Cortex of kidney (tissue), 1 donor: ENCODE measurements at places on chromosomes 13 and 19.

- DNase-seq = no peak
Measured at GRCh38 chr19:29971002-29971401, 29.0 kb downstream of the URI1 start.

DNA sequence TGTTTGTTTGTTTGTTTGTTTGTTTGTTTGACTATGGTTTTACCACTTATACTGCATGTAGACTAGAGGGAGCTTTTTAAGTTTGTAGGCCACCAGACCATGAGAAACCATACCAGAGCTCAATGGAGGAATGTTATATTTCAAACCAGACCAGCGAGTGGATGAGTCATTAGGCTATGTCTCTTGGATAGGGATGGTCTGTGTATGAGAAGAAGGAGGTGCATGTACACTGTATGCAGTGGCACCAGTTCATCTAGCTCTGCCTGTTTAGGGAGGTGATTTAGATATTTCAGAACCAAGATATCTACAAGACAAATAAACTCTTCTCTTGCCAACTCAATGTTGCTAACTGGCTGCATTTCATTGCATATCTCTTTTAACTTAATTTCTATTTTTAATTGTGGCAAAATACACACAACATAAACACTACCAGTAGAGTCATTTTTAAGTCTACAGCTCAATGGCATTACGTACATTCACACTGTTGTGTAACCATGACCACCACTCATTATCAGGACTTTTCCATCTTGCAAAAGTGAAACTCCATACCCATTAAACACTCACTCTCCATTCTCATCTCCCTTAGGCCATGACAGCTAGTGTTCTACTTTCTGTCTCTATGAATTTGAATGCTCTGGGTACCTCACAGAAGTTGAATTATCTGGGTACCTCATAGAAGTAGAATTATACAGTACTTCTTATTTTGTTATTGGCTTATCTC, 29.2 kb downstream of the SYDE1 start:
- no peak for DNase-seq

DNA sequence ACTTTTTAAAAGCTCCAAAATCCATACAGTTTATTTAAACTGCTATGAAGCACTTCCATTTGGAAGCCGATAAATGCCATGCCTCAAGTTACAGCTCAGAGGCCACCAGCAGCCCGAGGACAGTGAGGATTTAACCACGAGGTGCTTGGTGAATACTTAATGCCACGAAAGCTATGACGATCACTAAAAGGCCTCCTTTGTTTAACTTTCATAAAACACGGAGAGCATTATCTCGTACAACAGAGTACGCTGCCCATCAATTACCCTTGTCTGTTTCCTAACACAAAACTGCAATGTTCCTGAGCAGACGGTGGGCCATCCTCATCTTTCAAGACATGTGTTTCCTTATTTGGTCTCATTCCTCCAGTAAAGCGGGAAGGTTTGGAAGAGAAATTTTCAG, 58.4 kb downstream of the PEPD start:
- no peak for DNase-seq

DNA sequence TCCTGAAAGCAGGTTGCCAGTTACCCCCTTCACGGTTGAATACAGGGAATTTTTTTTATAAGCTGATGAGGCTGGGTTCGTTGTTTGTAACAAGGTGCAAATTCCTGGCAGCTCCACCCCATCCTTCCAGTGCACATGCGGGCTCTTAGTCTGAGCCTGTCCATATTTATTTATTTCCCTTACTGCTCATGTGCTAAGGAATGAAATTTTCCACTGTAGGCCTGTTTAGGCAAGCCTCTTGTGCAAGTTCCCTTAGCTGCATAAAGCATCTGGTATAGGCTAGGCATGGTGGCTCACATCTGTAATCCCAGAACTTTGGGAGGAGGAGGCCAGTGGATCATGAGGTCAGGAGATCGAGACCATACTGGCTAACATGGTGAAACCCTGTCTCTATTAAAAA, 560.9 kb upstream of the PCDH9 start:
- DNase-seq = no peak

- no peak for DNase-seq
Measured at GRCh38 chr13:38086721-38087120, 217.1 kb upstream of the TRPC4 start.

DNA sequence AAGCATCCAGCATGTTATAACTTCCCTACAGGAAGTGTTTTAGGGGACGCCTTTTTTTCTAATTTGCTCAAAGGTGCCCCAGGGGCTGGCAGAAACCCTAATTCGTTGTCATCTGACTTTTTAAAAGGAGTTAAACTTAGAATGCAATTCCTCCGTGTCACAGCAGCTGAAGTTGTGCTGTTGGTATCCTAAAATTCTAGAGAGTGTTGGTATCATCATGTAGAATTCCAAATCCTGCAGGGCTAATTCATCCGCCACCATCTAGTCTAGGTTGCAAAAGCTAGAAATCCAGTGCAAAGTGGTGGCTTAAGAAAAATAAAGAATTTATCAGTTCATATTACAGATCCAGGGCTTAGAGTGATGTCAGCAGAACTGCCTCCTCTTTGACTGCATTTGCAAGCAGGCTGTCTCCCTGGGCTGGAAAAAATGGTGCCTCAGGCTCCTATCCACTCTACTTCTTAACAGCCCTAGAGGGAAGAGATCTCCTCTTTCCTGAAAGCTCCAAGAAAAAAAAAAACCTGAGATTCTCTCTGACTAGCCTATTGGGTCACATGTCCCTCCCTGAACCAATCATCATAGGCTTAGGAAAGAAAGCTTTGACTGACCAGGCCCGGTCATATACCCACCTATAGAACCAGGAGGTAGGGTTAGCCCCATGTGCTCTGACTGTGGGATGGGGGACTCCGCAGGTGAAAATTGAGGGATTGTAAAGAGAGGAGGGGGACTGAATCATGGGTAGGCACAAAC, 73.0 kb downstream of the MAP4K1 start:
- DNase-seq = no peak

DNA sequence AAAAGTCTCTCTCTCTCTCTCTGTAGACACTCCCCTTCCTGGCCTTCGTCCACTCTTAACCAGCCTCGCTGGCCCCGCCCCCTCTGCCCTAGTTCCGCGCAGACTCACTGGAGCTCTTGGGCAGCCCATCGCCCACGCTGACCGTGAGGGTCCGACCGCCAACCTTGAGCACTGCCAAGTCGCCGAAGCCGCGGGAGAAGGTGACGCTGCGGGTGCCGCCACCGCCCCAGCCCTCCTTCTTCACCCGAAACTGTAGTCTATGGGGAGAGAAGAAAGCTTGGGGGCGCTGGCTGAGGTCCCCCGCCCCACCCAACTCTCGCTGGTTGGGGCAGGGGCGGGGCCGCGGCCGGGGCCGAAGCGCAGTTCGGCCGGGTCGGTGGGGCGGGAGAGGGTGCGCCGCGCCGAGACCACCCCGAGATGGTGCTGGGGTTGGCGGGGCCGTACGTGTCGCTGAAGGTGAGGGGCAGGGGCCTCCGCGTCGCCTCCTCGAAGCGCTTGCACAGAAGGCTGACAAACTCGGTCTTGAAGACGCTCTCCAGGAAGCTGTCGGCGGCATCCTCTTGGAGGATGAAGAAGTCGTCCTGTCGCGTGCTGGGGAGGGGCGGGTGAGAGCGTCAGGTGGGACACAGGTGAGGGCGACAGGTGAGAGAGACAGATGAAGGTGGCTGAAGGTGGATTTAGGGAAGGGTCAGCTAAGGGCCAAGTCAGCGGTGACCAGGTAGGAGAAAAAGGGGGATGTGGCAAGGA, 12.6 kb upstream of the ZNF414 start:
- DNase-seq = no peak

GRCh38 chr19:11168568-11168967, 13.0 kb upstream of the SPC24 start:
- DNase-seq = no peak

DNA sequence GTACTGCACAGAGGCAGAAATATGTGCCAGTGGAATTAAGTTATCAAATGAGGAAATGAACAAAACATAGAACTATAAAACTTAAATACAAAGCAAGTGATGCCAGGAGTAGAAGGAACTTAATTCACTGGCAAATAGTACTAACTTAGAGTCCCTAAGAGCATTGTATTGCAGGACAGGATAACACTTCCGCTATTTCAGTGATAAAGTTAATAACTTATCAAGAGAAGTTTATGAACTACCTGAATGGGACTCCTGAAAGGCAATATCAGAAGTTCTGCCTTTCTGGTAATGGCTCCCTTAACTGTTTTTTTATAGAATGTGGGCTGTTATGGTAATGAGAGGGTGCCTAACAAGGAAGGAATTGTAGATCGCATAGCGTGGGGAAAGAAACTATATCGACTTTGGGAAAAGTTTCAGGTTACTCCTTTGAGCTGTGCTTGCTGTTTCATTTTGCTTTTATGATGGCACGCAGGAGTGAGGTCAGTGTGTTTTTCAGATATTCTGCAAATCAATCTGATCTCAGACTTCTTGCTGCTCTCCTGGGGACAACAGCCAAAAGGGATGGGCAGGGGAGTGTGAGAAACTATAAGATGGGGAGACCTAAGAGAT, 95.3 kb upstream of the MLNR start:
- DNase-seq = no peak

DNA sequence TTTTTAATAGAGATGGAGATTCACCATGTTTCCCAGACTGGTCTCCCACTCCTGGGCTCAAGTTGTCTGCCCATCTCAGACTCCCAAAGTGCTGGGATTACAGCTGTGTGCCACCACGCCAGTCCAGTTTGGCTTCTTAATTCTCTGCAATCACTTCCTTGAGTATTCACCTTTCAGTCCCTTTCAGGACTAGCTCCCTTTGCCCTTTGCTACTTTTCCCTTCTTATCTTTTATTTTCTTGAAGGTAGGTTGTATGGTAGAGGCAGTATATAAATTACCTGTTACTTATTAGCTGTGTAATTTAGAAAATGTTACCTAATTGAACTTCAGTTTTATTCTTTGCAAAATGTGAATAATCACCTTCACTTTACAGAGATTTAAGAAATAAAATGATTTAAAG, 285.8 kb downstream of the FGF9 start:
- DNase-seq = no peak

GRCh38 chr13:108911807-108912206, 282.4 kb downstream of the MYO16 start:
- no peak for DNase-seq

GRCh38 chr19:19514215-19514657, 1.1 kb downstream of the TSSK6 start:
- DNase-seq = no peak

DNA sequence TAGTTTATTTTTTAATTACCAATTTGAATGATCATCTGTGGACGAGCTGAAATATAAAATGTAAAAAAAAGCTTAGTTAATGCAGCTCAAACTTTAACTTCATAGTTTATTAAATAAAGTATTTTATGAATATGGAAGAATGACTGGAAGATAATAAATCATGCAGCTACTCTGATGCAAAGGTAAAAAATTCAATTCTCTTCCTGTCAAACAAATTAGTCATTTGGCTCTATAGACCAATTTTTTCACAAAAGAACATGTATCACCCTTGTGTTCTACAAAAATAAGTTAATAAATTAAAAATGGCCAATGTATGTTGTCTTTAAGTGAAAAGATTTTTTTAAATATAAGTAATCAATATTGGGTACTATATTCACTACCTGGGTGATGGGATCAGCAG, 26.2 kb downstream of the EXOSC8 start:
- DNase-seq = no peak

DNA sequence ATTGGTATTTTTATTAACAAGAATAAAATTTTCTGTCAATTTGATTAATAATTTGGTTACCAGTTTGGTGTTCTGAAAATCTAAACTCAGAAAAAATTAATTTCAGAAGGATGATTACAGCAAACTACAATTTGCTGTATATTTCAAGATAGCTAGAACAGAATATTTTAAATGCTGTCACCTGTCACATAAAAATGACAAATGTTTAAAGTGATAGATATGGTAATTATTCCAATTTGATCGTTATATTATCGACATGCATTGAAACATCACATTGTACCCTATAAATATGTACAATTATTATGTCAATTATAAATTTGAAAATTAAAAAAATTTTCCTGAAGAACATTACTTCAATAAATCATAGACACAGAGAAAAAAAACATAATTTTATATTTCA, 56.9 kb upstream of the SLITRK5 start:
- DNase-seq = no peak

GRCh38 chr19:30886222-30886621, 463.0 kb downstream of the TSHZ3 start:
- DNase-seq = no peak

GRCh38 chr13:108769213-108770070, 140.0 kb downstream of the MYO16 start:
- no peak for DNase-seq

- DNase-seq = no peak
Measured at GRCh38 chr13:30730526-30730925, 4.8 kb upstream of the ALOX5AP start.

GRCh38 chr13:65188721-65189120, 2041.4 kb downstream of the PCDH9 start:
- DNase-seq = no peak
